ENCODE measurements at places on chromosomes 3 and 15. TPM values are rescaled to one million over a fixed set of nuclear protein-coding genes. Genes with fewer than 3 reads are reported as not detected.

The BTBD1 gene
- 90.8 TPM for total RNA-seq

The HRG gene
- total RNA-seq: not detected

DNA sequence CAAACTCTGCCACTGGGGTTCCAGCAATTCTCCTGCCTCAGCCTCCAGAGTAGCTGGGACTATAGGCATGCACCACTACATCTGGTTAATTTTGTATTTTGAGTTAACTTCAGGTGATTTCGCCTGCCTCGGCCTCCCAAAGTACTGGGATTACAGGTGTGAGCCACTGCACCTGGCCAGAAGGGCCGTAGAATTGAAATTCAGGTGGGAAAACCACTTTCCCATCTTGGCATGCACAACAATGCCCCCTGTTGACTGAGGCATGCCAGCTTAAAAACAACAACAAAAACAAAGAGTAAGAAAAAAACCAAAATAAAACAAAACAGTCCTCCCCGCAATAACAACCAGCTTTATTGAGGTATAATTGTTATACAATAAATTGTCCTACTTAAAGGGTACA is 32.6 kb upstream of the RAB11A start:
- no peak for DNase-seq

The QARS1 gene
- 152 TPM for total RNA-seq

DNA sequence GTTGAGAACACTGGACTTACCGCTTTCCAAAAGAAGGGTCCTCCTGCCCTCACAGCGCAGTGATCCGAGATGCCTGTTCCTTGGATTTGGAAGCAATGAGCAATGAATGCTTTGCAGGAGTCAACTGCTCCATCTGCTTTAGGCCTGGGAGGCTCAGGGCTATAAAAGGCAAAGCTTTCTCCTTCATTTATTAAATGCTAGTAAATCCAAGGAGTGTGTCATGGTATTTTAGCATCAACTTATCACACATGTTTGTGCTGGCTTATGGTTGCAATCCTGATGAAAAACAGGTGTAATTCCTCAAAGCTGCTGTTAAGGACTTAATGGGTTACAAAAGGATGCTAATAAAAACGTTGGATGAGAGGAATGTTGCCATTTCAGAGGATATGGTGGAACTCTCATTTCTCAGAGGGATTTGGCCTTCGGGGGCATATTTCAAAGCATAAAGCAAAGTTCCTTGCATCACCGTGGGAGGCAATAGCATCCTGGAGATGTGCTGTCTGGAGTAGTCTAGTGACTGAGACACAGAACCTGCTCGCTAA is 158.5 kb upstream of the TPM1 start:
- DNase-seq: no peak

DNA sequence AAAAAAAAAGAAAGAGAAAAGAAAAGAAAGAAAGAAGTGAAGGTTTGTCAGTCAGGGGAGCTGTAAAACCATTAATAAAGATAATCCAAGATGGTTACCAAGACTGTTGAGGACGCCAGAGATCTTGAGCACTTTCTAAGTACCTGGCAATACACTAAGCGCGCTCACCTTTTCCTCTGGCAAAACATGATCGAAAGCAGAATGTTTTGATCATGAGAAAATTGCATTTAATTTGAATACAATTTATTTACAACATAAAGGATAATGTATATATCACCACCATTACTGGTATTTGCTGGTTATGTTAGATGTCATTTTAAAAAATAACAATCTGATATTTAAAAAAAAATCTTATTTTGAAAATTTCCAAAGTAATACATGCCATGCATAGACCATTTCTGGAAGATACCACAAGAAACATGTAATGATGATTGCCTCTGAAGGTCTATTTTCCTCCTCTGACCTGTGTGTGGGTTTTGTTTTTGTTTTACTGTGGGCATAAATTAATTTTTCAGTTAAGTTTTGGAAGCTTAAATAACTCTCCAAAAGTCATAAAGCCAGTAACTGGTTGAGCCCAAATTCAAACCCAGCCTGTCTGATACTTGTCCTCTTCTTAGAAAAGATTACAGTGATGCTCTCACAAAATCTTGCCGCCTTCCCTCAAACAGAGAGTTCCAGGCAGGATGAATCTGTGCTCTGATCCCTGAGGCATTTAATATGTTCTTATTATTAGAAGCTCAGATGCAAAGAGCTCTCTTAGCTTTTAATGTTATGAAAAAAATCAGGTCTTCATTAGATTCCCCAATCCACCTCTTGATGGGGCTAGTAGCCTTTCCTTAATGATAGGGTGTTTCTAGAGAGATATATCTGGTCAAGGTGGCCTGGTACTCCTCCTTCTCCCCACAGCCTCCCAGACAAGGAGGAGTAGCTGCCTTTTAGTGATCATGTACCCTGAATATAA is 2.0 kb downstream of the B2M start:
- no peak for DNase-seq

DNA sequence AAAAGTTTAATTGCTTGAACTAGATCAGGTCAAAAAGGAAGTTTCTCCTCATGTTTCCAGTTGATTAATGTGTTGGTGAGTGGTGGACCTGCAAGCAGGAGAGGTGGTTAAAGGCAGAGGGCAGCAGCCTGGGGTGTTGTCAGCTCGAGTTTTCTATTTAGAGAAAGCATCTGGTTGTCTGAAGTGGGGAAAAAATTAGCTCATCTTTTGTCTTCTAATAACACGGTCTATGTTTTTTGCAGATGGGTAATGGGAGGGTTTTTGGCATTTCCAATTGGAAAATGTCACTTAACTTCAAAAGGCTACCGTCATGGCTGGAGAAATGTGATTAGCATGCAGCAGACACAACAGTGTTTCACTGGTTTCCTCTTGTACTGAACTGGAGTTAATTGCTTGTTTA is 122.6 kb downstream of the ITPR1 start:
- no peak for DNase-seq

GRCh38 chr3:134389865-134390264 is 15.6 kb upstream of the AMOTL2 start:
- no peak for DNase-seq

The ELL3 gene
- not detected for total RNA-seq

The C15orf62 gene
- not detected for total RNA-seq

DNA sequence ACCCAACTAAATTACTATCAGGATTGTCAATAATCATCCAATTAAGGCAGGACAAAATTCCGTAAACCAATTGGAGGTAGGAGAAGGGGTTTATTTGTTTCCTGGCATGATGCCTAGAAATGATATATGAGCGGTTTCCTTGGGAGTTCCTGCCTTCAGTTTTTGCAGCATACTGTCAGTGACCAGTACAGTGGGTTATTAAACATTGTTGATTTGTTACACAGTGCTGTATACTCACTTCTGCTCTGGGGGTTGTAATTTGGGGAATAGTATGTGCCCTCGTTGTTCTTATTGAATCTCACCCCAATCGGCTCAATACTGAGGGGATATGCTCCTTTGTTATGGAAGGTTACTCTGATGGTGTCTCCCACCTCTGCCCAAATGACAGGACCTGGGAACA is 22.2 kb downstream of the CP start:
- DNase-seq: no peak

The NEIL1 gene
- total RNA-seq: not detected

DNA sequence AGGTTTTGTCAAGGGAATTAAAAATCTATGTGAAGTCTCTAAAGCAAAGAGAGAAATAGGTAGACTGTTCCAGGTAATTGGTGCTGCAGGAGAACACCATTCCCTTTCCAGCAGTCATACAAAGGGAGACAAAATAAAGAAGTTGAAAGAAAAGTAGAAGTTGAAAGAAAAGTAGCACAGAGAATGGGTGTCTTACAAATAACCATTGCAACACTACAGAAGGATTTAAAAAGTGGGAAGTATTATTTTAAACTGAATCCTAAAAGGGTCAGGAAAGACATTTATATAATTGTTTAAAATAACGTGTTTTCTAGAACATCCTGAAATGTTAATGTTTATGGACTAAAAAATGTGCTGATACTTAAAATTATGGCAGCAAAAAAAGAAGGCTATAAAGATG is 223.8 kb downstream of the RSRC1 start:
- no peak for DNase-seq

DNA sequence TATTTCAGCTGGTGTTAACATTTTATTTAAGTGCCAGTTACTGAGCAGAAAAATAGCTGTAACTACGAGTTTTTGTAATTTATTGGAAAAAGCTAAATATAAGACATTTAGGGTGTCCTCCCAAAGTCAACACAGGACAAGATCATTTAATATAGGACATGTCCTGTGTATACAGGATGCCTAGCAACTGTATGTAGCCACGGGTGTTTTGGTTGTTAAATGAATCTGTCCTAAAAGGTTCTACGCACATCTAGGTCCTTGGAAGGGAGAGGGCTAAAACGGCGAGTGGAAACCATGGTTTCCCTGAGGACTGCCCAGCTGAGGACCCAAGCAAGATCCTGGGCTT is 565 bp upstream of the ZNF621 start:
- no peak for DNase-seq

DNA sequence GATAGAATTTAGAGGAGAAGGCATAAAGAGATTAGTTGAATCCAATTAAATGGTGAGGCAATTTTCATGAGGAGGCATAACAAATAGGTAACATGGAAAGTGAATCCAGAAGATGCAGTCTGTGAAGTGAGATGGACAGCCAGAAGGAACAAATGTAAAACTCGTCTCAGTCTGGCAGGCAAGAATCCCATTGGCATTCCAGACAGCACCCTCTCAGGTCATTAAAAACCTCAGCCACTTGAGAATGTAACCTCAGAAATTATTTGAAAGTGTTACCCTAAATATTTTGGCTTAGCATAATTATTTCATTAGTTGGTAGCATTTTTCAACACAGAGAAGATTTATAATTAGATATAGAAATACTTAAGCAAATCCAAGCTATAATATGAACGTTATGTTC is 342.3 kb downstream of the LRRC3B start:
- no peak for DNase-seq

GRCh38 chr3:123028233-123028828 is 768 bp upstream of the SEMA5B start:
- DNase-seq: peak; percentile 46

The TSC22D2 gene
- total RNA-seq: 6.3 TPM

The HEXA gene
- 153 TPM for total RNA-seq

The FBXW12 gene
- not detected for total RNA-seq

The INSYN1 gene
- total RNA-seq: 15.2 TPM

DNA sequence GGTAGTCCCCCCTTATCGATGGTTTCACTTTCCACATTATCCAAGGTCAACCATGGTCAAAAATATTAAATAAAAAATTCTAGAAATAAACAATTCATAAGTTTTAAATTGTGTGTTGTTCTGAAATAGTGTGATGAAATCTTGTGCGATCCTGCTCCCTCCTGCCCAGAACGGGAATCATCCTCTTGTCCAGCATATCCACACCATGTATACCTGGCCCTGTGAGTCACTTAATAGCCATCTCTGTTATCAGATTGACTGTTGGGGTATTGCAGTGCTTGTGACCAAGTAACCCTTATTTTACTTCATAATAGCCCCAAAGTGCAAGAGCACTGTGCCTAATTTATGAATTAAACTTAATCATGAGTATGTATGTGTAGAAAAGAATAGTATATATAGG is 19.1 kb downstream of the FAM81A start:
- DNase-seq: no peak

All from MG63 (cell line).